ENCODE measurements at places on chromosomes 2 and 18. TPM values are rescaled to one million over a fixed set of nuclear protein-coding genes. Genes with fewer than 3 reads are reported as not detected.

FOXI3 gene
- not detected for total RNA-seq

SIX3 gene
- total RNA-seq = not detected

ZNF24 gene
- 69.1 TPM for total RNA-seq

CACNB4 gene
- total RNA-seq = under 0.01 TPM

CXCR1 gene
- not detected for total RNA-seq

CFAP65 gene
- under 0.01 TPM for total RNA-seq

HOXD12 gene
- total RNA-seq = not detected

ARMC9 gene
- total RNA-seq = 91.2 TPM

PDCD1 gene
- not detected for total RNA-seq

CCDC74A gene
- total RNA-seq = 3.1 TPM

GAREM2 gene
- 1.4 TPM for total RNA-seq

TCF7L1 gene
- 3.0 TPM for total RNA-seq

MARCHF4 gene
- total RNA-seq = not detected

TTN gene
- under 0.01 TPM for total RNA-seq

FAM110C gene
- not detected for total RNA-seq

LCT gene
- under 0.01 TPM for total RNA-seq

PSME4 gene
- 60.8 TPM for total RNA-seq

LRP1B gene
- not detected for total RNA-seq

SERPINB11 gene
- total RNA-seq = not detected

BCL11A gene
- total RNA-seq = 0.67 TPM

C2orf80 gene
- total RNA-seq = not detected

FNDC4 gene
- total RNA-seq = 0.93 TPM

CPSF3 gene
- total RNA-seq = 62.9 TPM

CFAP53 gene
- total RNA-seq = under 0.01 TPM

INPP1 gene
- 9.1 TPM for total RNA-seq

RPIA gene
- total RNA-seq = 6.5 TPM

IL36B gene
- total RNA-seq = not detected

TDRD15 gene
- not detected for total RNA-seq

FBLN7 gene
- total RNA-seq = 0.69 TPM

PLGLB2 gene
- 2.9 TPM for total RNA-seq

Measured in melanocyte of skin (primary cell).